ENCODE measurements at places on chromosomes 12 and 14.

- DNase-seq: no peak
Observed at GRCh38 chr12:50960130-50960529, 7.8 kb downstream of the HIGD1C start.

GRCh38 chr12:106758349-106759110 lies 16.0 kb upstream of the RIC8B start:
- DNase-seq: no peak

DNA sequence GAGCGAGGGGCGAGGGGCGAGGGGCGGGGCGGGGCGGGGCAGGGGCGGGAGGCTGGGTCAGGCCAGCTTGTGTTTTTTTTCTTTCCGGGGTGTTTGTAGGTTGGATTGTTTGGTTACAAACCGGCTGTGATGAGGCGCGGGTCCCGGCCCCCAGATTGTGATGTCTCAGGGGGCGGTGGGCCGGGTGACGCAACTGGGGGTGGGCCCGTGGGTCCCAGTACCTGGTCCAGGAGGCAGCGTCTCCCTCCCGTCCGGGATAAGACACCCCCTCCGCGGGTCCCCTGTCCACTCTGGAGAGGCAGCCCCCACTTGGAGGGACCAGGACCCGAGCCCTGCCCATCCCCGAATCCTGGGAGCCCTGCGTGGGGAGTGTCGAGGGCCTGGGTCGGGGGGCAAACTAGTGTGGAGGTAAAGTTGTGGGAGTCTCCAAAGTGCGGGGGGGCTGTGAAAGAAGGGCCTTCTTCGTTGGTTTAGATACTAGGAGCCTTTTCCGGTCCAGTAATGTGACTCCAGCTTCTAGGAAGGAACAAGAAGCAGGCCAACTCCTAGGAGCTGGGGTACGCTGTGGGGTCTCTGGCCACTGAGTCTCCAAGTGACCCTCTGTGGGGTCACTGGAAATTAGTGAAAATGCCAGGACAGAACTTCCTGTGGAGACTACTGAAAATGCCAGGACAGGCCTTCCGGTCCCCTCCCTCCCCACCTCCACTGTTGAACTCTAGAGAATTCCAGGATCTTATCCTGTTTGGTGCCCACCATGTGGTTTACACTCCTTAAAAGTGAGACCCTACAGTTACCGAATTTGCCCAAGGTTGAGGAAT lies 579 bp upstream of the CLMN start:
- DNase-seq: no peak

DNA sequence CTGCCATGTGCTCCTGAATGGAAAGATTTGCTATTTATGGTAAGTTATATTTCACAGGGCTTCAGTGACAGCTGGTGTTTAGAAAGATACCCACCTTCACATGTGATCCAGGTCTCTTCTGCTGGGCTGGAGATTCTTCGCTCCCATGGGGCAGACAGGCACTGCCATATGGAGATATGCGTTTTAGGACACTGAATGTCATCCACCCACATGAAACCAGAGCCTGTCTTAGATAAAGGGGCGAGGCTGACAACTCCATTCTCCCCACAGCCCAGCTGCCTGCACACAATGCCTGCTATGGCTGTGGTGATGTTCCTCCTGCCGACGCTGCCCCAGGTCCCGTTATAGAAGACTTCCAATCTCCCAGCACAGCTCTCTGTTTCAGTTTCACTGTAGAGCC lies 69.4 kb downstream of the ACSM4 start:
- DNase-seq: no peak

- DNase-seq: no peak
Observed at GRCh38 chr12:104132351-104132956, 5.6 kb downstream of the NFYB start.

- no peak for DNase-seq
Observed at GRCh38 chr14:101116065-101116464, 212.5 kb upstream of the RTL1 start.

GRCh38 chr12:15690320-15690719 lies 98.9 kb downstream of the EPS8 start:
- no peak for DNase-seq

DNA sequence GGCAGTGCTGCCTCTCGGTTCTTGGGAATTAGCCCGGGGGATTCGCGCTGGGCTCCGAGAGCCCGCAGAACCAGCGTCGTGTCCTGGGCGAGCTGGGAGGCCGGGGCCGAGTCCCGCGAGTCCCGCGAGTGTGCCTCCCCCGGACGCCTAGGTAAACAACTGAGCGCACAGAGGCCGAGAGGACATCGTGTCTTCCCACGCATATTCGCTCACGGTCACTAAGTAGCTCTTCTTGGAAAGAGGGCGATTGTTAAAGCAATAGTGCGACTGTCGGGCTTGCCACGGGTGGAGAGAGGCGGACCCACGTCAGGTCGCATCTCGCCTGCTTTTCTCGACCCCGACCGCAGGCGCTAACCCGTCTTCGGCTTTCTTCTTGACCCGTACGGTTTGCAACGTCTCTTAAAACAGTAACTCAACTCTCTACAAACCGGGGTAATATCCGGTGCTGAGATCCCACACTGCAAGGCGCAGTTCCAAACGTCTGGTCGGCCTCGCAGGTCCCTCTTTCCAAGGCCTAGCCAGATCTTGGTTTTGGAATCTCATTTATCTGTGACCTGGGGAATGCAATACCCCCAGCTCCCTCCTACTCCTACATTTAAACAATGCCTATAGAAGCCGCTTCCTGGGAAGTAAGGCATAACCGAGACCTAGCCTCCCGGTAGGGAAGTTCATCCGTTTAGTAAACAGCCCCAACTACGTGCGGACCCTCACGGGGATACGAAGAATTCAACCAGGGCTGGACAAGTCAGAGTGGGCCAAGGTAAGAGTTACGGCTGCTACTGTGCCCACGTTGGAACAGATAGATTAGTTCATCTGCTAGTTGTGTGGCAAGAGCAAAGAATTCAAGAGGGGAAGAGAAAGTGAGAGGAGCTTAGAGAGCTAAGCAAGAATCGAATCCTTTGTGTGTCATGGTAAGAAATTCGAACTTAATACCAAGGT lies 736 bp upstream of the PHLDA1 start:
- peak; percentile 73 for DNase-seq

- DNase-seq: no peak
Observed at GRCh38 chr12:120584343-120585149, 3.3 kb upstream of the POP5 start.

DNA sequence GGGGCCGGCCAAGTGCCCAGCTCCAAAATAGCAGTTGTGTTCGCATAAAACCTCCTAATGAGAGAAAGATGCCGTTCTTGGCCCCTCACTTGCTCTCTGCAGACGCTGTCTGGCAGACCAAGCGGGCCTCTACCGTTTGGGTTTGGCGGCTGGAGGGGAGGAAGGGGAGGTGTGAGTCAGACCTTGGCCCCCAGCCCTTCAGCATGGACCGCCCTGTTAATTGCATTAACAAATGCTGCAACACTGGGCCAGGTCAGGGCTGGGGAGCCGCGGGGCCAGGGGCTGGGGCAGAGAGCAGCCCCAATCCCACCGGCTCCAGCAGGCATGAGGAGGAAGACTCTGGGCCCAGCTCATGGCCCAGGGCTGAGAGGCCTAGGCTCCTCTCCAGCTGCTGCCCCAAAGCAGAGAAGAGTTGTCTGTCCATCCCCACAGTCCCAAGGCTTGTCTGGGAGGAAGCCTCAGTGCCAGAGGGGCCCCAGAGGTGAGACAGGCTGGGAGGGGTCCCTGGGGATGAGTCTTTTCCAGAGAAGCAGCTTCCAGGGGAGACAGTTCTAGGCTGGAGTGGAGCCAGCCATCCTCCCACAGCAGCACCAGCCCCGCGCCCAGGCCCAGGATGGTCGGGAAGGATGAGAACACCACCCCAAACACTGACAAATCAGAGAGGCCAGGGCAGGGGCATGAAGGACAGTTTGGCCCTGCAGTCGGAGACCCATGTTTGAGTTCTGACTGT lies 16.9 kb downstream of the LTBP2 start:
- peak; percentile 49 for DNase-seq

DNA sequence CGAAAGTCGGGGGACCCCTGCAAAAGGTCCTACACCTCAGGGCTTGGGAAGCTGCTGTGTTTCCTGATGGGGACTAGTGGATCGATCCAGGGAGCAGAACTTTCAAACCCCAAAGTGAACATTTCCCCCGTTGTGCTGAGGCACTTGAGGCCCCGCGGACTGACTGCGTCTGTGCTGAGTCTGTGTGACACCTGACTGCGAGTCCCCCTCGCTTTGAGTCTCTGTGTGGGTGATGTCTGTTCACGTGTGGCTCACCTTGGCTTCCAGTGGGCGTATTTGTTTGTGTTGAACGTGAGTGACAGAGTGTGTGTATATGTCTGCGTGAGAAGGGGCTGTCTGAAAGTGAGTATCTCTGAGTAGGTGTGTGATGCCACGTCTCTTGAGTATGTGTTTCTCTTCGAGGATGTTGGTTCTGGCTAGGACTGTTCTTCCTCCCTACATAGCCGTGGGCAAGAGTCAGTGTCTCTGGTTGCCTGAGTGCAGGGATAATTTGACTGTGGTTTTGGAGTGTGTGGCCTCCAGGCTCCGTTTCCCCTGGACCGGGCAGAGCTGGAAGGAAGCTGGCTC lies 1.3 kb downstream of the TEAD4 start:
- DNase-seq: no peak

DNA sequence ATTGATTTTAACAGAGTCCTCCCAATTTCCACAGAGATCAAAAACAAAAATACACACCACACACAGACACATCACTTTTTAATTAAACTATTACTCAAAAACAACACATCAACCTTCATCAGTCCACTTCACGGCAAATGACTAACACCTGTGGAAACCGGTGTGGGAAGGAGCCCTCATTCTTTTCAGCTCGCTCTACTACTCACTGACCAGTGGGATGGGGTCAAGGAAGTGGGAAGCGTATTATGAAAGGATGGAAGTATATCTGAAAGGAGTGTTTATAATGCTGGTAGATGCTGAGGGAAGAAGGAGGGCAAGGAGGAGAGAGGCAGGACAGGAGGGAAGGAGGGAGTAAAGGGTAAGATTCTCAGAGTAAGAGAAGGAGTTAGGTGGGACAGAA lies 156.5 kb downstream of the EPS8 start:
- DNase-seq: no peak

- DNase-seq: no peak
Observed at GRCh38 chr14:91063119-91063518, 2.7 kb upstream of the RPS6KA5 start.

- peak; percentile 32 for DNase-seq
Observed at GRCh38 chr14:99968191-99968920, 96.9 kb upstream of the EVL start.

DNA sequence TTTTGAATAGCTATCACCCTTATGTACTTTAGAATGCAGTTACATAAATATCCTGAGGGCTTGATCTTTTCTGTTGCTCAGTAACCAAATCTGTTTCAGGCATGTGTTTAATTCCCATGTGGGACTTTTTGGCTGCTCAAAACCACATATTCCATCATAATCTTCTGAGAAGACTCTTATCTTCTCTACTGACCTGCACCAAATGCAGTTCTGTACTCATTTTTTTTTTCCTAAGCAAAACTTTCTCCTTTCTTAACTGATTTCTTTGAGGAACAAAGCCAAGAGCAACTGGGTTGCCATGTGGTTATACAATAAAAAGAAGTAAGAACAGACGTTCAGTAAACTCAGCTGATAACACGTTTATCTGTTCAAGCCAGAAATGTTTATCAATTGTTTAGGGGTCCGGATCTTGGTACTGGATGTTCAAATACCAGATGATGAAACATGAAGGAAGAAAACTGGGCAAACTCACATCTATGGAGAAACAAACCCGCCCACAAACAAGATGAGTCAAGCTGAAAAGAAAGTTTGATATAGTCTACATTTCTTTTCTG lies 50.1 kb downstream of the TMEM132C start:
- DNase-seq: peak; percentile 64
